ENCODE measurements at places on chromosomes 3 and 15.

- no peak for DNase-seq
Observed at GRCh38 chr15:101648356-101648755, 3.8 kb downstream of the TM2D3 start.

DNA sequence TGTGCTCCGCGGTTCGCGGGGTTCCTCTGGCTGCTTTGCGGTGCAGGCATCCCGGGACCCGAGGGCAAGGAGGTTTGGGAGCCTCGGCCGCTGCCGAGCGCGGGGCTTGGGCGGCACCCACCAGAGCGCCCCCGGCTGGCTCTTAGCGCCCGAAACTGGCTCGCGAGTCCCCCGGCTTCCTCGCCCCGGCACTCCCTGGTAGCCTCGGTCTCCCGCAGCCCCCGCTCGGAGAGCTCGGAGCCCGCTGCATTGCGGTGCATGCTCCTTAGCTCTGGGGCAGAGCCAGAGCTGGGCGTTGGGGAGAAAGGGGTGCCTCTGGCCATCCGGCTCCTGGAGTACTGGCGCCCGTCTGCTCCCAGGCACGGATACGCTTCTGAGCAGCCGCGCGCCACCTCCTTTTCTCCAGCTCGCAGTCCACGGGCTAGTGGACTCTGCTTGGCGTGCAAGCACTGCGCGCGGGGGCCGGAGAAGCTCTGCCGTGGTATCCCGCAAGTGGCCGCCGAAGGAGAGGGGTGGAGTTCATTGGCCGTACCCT, 753 bp downstream of the EPHB1 start:
- DNase-seq: no peak

GRCh38 chr3:135033737-135034136, 238.7 kb downstream of the EPHB1 start:
- DNase-seq: no peak

GRCh38 chr3:81713031-81713430, 48.4 kb downstream of the GBE1 start:
- DNase-seq: no peak

GRCh38 chr3:184586851-184587250, 25.3 kb downstream of the EPHB3 start:
- DNase-seq: no peak

- DNase-seq: no peak
Observed at GRCh38 chr3:158058495-158059130, 47.6 kb downstream of the SHOX2 start.

- DNase-seq: no peak
Observed at GRCh38 chr3:6079011-6079410, 781.9 kb upstream of the GRM7 start.

- no peak for DNase-seq
Observed at GRCh38 chr3:14537590-14538450, 2.3 kb downstream of the GRIP2 start.

DNA sequence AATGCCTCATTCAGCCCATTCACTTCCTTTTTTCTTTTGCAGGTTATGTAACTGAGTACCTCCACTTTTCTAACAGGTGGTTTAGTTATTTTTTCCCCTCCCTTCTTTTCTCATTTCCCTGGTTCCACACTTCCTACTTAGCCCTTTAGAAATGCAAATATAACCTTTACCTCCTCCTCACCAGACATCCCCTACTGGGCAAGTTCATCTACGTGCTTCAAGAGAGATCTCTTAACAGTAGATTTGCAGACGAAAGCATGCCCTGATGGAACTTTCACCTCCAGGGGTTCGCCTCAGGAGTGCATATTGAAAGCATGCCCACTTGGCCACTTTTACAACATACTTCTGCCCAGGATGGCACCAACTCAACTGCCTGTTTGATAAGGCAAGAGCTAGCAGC, 314.1 kb upstream of the LRRC3B start:
- no peak for DNase-seq

DNA sequence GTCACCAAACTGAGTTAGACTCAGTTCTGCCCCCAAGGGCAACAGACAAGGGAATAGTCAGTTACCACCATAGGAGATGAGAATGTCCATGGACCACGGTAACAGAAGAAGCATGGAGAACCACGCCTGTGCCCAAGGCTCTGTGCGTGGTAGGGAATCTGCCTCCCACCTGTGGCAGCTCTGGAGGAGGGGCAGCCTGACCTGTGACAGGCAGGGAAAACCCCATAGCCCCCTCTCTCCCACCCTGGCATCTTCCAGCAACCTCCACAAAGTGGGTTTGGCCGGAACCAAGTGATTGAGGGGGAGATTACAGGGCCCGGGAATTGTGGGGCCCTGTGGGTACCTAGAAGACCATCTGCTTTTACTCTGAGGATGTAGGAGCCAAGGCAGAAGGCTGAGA, 14.3 kb upstream of the LTF start:
- no peak for DNase-seq

DNA sequence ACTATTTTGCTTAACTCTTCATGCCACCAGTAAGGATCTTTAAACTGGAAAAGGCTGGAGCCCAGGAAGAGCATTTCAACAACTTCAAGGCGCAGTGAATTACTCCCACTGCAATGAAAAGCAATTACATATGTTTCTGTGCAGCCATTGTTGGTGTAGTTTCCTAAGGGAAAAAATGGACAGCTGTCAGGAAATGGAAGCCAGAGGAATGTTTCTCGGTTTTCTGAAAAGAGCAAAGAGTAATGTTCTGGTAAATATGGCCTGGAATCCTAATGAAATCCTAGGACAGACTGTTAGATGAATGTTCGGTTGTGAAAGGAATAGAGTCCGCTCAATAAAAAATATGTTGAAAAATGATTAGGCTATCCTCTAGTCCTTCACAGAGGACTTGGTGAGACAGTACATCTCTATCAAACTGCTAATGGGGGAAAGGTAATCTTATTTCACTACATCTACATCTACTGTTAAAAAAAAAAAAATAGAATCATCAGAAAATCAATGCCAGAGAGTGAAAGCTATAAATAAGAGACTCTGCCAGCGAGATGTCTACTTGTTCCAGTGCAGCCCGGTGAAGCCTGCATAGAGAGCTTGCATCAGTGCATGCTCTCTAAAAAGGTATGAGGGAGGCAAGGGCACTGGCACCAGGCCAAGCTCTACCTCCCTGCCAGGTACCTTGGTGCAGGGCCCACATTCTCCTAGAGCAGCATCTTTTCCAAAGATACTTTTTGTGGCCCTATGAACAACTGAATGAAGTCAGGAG, 68.2 kb upstream of the TJP1 start:
- no peak for DNase-seq

DNA sequence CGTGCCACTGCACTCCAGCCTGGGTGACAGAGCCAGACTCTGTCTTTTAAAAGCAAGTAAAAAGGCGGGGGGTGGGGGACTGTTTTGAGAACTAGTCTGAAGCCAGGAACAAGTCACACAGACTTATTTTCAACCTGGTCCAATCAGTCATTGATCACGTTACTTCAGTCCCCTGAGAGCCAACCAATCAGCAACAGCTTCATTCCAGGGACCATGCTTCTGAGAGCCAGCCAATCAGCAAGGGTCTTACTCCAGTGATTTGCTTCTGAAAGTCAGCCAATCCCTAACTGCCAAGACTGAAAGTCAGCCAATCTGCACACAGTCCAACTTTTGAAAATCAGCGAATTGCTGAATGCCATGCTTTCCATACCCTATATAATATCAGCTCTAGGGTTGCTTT, 48.6 kb upstream of the C15orf39 start:
- peak; percentile 8 for DNase-seq

GRCh38 chr3:32354362-32354778, 37.3 kb upstream of the CMTM7 start:
- no peak for DNase-seq

DNA sequence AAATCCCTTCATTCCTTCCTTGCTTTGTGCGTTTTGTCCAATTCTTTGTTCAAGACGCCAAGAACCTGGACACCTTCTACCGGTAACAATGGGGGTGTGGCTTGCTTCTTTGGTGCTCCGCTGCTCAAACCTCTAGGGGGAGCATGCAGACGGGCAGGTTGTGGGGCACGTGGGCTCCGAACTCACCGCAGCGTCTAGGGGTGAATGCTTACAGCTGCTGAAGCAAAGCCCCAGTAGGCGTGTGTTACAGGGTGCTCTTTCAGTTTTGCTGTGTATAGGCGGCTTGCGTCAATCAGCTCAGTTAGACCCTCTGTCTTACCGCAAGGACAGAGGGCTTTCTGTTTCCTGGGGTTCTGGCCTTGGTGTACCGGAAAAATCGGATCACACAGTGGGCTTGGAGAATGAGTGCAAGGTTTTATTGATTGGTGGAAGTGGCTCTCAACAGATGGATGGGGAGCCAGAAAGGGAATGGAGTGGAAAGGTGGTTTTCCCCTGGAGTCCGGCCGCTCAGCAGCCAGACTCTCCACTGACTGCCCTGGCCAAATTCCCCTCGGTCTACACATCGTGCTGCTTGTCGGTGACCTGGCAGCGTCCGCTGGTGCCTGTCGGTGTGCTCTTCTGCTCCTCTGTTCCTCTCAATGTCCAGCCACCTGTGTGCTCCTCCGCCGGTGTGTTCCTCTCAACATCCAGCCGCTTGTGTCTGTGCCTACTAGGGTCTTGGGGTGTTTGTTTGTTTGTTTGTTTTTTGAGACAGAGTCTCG, 1.2 kb upstream of the LRRC34 start:
- peak; percentile 58 for DNase-seq

- no peak for DNase-seq
Observed at GRCh38 chr15:69760258-69760845, 307.7 kb downstream of the RPLP1 start.

DNA sequence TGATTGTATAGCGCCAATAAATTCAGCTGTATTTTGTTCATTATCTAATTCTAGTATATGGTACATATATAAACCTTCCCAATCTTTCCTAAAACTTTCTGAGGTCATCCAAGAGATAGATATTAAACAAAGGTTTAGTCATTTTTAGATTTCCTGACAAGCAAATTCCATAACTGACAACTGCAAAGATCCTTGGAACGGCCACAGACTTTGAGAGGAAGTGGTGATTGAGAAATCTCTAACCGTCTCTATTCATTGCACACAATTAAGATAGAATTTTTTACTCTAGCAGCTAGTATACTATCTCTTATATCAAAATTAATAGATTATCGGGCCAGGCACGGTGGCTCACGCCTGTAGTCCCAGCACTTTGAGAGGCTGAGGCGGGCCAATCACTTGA, 4.7 kb downstream of the CSNK1G1 start:
- DNase-seq: no peak

- no peak for DNase-seq
Observed at GRCh38 chr15:81091889-81092558, 42.0 kb upstream of the CFAP161 start.

GRCh38 chr15:75731248-75732151, 18.9 kb upstream of the CSPG4 start:
- no peak for DNase-seq

- DNase-seq: no peak
Observed at GRCh38 chr15:90873998-90874605, 5.7 kb downstream of the FURIN start.

DNA sequence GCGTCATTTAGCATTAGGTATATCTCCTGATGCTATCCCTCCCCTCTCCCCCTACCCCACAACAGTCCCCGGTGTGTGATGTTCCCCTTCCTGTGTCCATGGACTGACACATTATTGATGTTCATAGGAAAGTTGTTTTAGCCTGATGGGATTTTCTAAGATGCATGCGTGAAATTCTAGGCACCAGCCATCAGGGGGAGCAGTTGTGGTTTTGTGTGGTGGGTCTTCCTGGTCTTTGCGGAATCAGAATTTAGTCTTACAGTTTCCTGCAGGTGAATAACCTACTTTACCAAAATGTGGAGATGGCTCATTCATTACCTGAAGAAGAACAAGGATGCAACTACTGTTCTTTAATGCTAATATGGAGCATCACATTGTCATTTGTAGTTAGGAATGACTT, 455.0 kb upstream of the THBS1 start:
- DNase-seq: no peak

DNA sequence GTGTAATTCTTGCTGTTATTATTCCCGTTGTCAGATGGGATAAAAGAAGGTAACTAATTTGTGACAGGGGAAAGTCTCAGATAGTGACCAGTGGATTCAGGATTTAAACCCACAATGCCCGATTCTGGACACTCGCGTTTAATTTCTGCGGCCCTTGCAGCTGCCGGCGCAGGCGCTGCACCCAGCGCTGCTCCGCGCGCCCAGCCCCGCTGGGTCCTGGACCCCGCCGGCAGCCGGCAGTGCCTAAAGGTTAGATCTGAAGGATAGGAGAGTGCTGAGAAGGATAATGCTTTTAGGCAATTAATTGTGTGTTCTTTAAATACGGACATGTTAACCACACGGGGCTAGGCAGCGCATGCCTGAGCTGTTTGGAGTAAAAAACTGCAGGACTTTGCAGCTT, 3.6 kb upstream of the MKRN3 start:
- DNase-seq: no peak

DNA sequence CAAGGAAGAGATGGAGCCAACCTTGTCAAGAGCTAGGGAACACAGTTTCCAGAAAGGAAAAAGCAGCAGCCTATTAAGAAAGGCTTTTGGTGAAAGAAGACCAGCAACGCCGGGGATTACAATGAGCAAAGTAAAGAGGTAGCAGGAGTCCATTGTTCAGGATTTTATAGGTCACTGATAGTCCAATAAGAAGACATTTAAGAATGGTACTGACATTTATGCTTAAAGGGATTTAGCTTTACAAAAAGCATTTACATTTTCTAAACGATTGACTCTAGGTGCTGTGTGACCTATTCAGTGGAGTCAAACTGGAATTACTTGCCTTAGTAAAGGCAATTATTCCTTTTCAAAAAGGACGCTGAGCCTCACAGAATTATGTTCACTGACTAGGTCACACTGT, 40.8 kb downstream of the CSNK1G1 start:
- no peak for DNase-seq

GRCh38 chr3:197205675-197206074, 92.7 kb downstream of the DLG1 start:
- no peak for DNase-seq

GRCh38 chr3:98032904-98033303, 2.2 kb downstream of the GABRR3 start:
- DNase-seq: no peak

GRCh38 chr3:8816106-8816505, 46.7 kb upstream of the OXTR start:
- no peak for DNase-seq

- DNase-seq: no peak
Observed at GRCh38 chr3:197961582-197961945, 1.5 kb downstream of the LMLN start.

GRCh38 chr3:53624061-53624857, 129.8 kb downstream of the CACNA1D start:
- DNase-seq: no peak

DNA sequence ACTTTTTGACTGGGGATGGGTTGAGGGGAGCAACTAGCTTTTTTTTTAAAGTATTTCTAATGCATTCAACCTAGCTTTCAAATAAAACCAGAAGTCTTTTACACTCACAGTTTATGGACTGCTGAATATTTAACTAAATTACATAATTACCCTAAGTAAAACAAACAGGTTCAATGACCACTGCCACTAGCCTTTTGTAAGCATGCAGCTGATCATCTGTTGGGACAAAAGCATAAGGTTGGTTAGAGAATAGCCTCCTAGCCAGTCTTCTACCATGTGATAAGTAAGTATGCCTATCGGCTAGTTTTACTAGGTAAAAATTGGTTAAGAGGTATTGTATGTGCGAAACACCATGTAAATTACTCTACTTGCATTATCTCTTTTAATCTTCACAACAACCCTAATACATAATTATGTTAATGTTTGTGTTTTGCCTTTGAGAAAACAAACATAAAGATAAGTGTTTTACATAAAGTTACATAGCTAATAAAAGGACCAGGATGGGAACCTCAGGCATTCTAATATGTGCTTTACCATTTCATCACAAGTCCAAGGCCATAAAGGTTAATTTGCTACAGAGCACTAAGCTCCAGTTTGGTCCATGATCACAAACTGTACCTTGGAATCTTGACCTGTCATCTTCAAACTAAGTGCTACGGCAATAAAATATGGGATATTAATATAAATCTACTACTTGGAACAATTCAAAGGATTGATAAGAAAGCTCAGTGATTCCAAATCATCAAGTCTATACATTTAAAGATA, 13.2 kb downstream of the PFN2 start:
- DNase-seq: no peak

Measured in stimulated activated CD4-positive, alpha-beta T cell treated with anti-CD3 and anti-CD28 coated beads, Interleukin-12 subunit alpha, Interleukin-12 subunit beta, amount 100 ng/mL, for 48 hours (primary cell).